Lower leg skin (tissue), 4 donors: ENCODE measurements at places on chromosomes 11 and 22. TPM values are rescaled to one million over a fixed set of nuclear protein-coding genes. Genes with fewer than 3 reads are reported as not detected.

TRPM5 gene
- not detected for total RNA-seq

DNA sequence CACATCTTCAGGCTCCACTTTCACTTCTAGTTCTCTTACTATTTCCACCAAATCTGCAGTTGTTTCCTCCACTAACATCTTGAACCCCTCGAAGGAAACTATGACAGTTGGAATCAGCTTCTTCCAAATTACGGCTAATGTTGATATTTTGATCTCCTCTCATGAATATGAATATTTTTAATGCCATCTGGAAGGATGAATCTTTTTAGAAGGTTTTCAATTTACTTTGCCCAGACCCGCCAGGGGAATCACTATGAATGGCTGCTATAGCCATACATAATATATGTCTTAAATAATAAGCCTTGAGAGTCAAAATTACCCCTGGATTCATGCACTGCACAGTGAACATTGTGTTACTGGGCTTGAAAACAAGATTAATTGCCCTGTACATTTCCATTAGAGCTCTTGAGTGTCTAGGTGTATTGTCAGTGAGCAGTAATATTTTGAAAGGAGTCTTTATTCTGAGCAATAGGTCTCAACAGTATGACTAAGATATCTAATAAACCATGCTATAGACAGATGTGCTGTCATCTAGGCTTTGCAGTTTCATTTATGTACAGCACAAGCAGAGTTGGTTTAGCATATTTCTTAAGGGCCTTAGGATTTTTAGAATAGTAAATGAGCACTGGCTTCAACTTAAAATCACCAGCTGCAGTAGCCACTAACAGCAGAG, 48.3 kb upstream of the LRRC55 start:
- no peak for DNase-seq

- no peak for DNase-seq
Measured at GRCh38 chr11:66957971-66958231, 282 bp downstream of the PC start.

ALDH3B1 gene
- 11.6 TPM for total RNA-seq

TPBGL gene
- 0.13 TPM for total RNA-seq

GRCh38 chr11:114260483-114260882, 35.7 kb upstream of the NNMT start:
- peak; percentile 90 for DNase-seq

LIF gene
- 7.1 TPM for total RNA-seq
